ENCODE measurements at places on chromosomes 2 and 18.

- DNase-seq: no peak
Observed at GRCh38 chr2:233416199-233416598, 61.9 kb downstream of the DGKD start.

- no peak for DNase-seq
Observed at GRCh38 chr18:12773369-12773768, 70.5 kb downstream of the PSMG2 start.

- no peak for DNase-seq
Observed at GRCh38 chr2:37895140-37895539, 29.9 kb upstream of the RMDN2 start.

- no peak for DNase-seq
Observed at GRCh38 chr2:46072101-46072820, 224.9 kb upstream of the EPAS1 start.

- peak; percentile 84 for DNase-seq
Observed at GRCh38 chr18:58669731-58670378, 1.4 kb upstream of the MALT1 start.

GRCh38 chr2:8511868-8512612, 169.8 kb upstream of the ID2 start:
- no peak for DNase-seq

DNA sequence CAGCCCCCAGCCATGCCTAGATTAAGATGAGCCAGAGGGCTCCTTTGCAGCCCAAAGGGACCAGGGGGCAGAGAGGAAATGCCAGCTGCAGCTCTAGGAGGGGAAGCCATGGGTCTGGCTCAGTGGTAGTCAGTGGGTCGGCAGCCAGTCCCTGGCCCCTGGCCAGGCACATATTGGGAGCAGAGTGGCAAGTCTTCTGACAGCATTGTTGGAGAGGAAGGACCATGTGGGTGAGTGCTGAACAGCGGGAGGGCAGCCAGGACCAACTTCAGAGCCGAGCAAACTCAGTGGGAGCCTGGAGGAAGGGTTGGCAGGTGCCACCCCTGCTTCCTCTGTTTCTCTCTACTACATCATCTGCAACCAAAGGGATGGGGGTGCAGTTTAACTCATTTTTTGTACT, 140.5 kb upstream of the PELI1 start:
- no peak for DNase-seq

DNA sequence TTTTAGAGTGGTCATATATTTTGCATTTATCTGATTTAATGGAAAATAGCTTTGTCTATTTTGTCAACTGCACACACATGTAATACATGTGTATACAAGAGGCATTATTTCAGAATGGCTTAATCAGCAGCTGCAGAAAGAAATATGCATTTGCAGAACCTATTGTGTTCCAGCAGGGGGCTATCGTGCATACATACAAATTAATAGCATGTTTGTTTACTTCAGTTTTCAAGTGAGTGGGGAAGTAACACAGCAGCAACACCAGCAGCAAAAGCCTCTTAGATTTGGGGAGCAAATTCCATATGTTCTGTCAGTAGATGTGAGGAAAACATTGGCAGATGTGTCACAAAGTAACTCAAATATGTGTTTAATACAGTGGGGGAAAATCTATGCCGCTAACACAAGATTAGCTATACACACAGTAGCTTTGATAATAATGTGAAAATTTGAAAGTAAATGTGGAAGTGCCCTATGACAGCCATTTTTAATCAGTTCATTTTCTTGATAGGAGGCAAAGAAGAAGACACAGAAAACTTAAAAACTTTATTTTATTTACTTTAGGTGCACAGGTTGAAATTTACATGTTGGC, 218.1 kb downstream of the WDR7 start:
- no peak for DNase-seq

- DNase-seq: no peak
Observed at GRCh38 chr2:121778741-121779487, 23.5 kb downstream of the TSN start.

Data from NCI-H1092 (cell line).